ENCODE measurements at places on chromosomes 6 and 20.

DNA sequence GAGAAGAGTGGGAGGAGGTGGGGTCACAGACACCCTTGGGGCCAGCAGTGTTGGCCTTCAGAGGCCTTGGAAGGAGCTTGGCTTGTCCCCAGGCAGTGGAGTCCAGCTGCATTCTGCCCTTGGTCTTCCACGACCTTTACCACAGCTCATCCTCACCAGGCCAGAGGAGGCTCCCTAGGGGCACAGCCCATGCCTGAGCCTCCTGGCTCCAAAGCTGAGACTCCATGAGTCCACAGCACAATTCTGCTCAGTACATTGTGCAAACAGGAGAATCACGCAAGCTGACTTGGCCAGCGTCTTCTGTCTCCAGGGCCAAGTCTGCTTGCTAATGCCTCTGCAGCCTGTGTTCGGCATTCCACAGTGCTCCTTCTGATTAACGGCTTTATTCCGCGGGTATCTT is 337.2 kb downstream of the SMOC2 start:
- no peak for DNase-seq

GRCh38 chr6:53306819-53307347 is 41.9 kb downstream of the ELOVL5 start:
- DNase-seq: no peak

GRCh38 chr6:127812985-127813698 is 87.7 kb downstream of the THEMIS start:
- no peak for DNase-seq

DNA sequence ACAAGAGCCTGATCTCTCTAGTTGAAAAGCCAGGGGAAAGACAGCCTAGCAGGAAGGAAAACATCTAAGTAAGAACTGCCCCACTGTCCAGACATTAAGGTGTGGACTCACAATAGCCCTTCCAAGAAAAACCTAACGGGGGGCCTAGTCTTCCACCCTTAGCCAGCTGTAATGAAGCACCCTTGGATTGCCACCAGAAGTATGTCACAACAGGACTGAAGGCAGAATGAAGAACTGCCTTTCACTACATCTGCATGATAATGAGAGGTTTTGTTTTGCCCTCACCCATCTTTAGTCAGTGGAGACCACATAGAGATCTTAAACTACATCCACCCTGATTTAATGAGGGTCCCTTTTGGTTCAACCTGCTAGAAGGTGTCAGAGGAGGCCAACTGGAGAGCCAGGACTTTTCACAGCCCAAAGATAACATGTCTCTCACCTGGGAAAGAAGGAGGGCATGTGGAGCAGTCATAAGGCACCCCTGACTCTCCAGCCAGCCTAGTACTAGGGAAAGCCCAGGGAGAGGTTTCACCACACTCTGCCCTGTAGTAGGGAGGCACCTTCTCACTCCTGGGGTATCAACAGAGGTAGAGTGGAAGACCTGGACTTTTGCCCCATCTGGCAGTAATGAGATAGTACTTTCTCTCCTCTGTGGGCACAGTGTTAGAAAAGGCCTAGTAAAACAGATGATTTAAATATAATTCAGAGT is 1017.4 kb upstream of the MANEA start:
- no peak for DNase-seq

DNA sequence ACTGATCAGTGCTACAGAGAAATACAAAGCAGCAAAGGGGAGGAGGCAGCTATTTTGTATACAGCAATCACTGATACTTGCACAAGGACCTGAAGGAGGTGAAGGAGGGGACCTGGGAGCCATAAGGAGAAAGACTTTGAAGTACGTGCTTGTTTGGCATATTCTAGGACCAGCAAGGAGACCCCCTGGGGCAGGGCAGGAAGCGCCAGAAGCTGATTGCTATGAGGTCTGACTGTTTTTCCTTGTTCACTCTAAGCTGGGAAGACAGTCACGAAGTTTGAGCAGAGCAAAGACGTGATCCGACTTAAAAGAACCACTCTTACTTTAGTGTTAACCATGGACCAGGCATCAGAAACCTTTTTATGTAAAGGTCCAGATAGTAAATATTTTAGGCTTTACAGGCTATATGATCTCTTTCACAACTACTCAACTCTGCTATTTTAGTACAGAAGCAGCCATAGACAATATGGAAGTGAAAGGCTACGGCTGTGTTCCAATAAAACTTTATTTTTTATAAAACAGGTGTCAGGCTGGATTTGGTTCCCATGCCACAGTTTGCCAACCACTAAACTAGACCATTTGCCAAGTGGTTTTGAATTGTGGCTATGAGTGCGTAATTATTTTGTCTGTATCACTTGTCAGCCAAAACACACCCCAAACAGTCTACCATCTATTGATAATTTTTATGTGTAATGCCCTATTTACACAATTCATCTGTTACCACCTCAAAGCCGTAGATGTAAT is 217.9 kb downstream of the PRL start:
- DNase-seq: no peak

DNA sequence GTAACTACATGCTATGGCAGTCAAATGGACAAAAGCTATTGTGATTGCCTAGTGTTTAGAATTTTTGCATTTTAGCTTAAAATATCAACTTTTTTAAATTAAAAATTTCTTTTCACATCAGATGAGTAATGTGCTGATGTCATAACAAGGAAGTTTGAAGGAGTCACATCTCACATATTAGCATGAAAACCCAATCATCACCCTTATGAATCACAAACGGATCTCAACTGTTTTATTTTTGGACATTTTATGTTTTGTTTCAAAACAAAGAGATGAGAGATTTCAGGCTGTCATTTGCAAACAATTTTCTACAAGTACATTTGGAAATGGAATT is 53.6 kb upstream of the TRERF1 start:
- DNase-seq: no peak

GRCh38 chr6:18362058-18362561 is 25.0 kb upstream of the RNF144B start:
- DNase-seq: no peak

DNA sequence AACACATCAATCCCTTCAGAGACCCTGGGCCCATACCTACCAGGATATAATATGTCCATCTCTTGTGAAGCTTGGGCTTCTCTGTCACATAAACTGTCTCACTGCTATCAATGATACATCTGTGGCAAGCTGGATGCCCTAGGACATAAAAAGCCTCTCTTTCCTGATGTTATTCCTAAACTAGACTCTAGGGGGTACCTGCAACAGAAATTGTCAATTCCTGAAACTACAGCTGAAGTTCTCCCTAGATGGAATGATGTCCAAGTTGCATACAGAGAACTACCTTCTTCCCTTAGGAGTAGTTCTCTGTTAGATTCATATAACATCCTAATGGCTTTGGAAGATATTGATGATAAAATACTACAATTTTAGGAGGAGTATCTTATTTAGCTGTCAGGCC is 35.8 kb downstream of the TBX18 start:
- DNase-seq: no peak

DNA sequence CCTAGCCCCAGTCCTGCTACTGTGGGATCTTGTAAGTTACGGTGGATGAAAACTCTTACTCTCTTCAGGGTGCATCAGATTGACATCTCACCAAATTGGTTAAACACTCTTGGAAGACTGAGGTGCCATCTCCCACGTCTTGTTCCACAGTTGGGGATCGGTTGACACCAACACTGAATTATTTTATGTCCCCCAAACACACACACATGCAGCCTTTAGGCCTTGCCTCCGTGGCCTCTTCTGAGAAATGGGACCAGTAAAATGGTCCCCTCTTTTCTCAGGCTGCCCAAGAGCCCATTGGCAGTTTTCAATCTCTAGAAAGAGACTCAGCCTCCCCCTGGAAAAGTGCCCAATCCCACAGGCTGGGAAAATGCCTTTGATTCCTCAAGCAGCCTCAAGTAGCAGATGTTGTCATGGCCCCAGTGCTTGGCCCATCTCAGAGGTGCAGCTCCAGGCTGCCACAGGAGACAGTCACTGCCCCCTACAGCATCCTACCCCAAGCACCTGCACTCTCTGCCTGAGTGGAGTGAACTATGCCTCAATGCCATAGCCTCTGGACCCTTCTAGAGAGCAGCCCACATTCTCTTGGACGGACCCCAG is 163.9 kb downstream of the ANKRD60 start:
- DNase-seq: peak; percentile 43

Measured in CD8-positive, alpha-beta T cell (primary cell).